ENCODE measurements at places on chromosomes 1 and 21.

- DNase-seq, result peak; percentile 55
Observed at GRCh38 chr1:215891266-215892057, 324.4 kb downstream of the KCTD3 start.

DNA sequence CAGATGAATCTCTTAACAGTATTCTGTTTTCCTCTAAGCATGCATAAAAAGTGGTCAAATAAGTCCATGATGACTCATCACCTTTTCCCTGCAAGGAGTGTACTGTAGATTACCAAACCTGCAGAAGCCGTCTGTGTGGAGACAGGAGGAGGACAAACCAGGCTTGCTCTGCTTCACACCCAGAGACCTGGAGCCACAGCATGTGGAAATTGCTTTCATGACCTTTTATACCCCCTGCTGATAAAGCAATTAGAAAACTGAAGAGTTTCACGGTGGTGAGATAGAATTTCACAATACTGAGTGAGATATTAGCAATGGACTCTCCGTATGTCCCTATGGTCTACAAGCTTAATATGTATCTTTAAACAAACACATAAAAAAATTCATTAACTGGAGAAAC is 9.4 kb downstream of the CORT start:
- no peak for DNase-seq

DNA sequence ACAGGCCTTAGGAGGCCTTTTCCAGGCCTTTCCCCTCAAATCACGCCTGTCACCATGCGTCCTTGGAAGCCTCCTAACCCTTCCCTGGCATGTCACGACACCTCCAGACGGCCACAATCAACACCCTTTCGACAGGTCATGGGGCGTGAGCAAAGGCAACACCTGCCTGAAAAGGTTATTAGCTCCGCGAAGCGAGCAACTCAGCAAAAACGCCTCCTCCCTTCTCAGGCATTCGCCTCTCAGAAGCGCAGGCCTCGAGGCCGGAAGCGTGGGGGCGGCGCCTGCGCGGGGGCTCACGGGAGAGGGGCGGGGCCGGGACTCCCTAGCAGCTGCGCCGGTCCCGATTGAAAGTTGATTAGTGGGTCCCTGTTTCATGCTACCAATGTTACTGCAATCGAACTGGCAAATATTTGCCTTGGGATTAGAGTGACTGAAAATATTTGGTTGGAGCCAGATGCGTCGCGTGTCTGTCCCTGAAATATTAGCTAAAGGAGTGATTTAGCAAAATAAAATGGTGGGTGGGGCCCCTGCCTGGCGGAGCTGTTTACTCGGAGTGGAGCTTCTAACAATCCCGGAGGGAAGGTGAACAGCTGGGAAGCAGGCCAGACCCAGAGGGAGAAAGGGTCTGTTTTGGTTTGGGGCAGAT is 44.9 kb downstream of the GFI1 start:
- DNase-seq, result peak; percentile 80

DNA sequence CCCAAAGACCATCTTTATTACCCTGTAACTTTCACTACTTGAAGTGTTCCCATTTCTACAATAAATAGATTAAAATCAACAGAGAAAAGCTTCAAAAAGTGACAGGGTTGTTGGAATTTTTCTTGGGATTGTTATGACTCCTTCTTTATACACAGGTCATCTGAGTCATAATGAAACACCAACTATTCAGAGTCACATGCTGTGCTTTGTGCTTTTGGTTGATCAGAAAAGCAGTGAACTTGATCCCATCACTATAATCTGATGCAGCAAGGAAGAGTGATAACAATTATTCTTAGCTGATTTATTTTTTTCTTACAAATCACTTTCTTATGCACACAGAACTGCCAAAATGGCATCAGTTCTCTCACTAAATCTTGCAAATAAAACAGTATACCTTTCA is 422.9 kb downstream of the PTBP2 start:
- DNase-seq, result no peak
